ENCODE measurements at places on chromosomes 1 and 21.

GRCh38 chr1:220363196-220363837, 91.1 kb upstream of the RAB3GAP2 start:
- DNase-seq, result no peak

- DNase-seq, result no peak
Measured at GRCh38 chr1:79928901-79929300, 922.4 kb upstream of the ADGRL4 start.

DNA sequence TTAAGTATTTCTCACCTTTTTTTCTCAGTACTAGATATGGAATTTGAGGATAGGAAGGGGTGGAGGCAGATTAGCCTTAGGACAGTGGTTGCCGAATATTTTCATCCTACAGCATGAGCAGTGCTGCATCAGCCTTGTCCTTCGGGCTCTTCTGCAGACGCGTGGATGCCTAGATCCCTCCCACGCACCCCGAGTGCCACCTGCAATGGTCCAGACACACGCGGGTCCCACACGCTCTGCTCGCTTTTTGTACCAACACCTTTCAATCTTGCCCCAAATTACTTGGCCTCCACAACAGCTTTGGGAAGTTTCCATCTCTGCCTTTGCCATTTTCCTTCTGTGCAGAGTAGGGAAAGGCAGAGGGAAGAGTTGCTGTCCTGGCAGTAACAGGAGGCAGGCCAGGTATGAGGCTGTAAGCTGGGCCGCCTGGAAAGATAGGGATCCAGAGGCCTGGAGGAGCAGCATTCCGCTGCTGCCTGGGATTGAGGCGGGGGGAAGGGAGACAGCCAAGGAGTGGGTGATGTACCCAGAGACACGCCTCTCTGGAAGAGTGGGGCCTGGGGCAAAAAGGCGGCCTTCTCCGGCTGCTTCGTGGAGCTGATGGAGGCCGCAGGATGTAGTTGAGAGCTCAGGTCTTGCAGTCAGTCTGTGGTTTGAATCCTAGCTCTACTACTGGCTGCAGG, 467.7 kb downstream of the KIF26B start:
- DNase-seq, result no peak

- peak; percentile 45 for DNase-seq
Measured at GRCh38 chr21:36135391-36136102, 668 bp downstream of the CBR3 start.

DNA sequence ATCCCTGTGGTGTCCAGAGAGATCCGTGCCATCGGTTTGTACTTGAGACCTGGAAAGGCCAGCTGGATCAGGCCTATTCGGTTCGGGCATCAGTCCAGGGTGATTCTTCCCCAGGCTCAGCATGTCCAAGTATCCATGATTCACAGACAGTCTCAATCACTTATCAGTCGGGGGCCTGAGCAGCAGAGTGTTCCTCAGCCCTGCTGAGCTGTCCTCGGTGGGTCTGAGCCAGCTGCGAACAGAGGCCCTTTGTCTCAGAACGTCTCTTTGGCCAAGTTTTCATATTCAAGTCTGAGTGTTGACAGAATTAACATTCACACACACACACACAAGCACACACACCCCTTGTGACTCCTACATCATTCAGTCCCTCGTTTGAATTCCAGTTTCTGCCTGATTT, 33.4 kb upstream of the OSBPL9 start:
- no peak for DNase-seq

- DNase-seq, result no peak
Measured at GRCh38 chr1:234907940-234908405, 220.7 kb downstream of the TOMM20 start.

GRCh38 chr1:66951513-66951912, 26.7 kb downstream of the MIER1 start:
- no peak for DNase-seq

DNA sequence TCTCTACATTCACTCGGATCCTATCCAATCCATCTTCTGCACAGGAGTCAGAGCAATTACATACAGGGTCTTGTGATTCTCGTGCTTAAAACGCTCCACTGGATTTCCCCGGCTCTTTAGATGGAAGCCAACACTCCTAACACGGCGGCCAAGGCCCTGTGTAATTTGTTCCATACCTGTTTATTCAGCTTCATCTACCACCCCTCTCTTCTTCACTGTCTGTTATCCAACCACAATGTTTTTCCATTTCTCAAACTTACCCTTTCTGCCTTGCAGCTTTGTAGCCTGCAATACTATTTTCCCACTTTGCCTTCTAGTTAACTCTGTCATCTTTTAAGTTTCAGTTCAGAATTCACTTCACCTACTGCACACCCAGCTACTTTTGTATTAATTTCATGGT, 249.6 kb upstream of the USP25 start:
- DNase-seq, result no peak
